ENCODE measurements at places on chromosomes 11 and 22. TPM values are rescaled to one million over a fixed set of nuclear protein-coding genes. Genes with fewer than 3 reads are reported as not detected.

Gene GAL
- not detected for total RNA-seq

Gene RAG1
- total RNA-seq = 2.6 TPM

Gene GRIK4
- total RNA-seq = 2.9 TPM

Gene APOL3
- total RNA-seq = 20.9 TPM

Gene EIF3D
- total RNA-seq = 125 TPM

Gene DCPS
- total RNA-seq = 34.6 TPM

Gene NUDT8
- total RNA-seq = 17.8 TPM

Gene UQCR10
- 106 TPM for total RNA-seq

Gene STK33
- 14.2 TPM for total RNA-seq

GRCh38 chr11:43907028-43907975, 26.7 kb downstream of the ALKBH3 start:
- no peak for DNase-seq

DNA sequence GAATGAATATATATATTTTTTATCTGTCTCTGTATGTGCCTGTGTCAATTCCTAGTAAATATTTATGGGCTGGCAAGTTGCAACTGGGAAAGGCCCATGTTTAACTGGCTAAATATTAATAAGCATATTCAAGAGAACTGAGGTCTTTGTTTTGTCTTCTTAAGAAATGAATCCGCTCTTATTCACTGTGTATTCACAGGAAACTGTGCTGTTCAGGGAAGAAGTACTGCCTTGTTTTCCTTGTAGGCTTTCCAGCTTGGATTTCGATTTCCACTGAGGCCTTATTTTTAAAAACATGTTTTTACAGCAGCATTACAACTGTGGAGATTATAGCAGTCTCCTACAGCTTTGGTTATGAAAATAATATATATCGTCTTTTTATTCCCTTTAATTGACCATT, 64.7 kb downstream of the LDLRAD3 start:
- no peak for DNase-seq

GRCh38 chr11:102933627-102934026, 21.9 kb downstream of the MMP13 start:
- no peak for DNase-seq

DNA sequence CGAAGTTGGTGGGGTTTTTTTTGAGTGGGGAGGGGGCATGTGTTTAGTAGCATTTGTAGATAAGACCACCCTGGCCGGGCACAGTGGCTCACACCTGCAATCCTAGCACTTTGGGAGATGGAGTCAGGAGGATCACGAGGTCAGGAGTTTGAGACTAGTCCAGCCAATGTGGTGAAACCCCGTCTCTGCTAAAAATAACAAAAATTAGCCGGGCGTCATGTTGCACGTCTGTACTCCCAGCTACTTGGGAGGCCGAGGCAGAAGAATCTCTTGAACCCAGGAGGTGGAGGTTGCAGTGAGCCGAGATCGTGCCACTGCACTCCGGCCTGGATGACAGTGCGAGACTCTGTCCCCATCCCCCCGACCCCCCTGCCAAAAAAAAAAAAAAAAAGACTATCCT, 34.6 kb downstream of the CECR2 start:
- no peak for DNase-seq

DNA sequence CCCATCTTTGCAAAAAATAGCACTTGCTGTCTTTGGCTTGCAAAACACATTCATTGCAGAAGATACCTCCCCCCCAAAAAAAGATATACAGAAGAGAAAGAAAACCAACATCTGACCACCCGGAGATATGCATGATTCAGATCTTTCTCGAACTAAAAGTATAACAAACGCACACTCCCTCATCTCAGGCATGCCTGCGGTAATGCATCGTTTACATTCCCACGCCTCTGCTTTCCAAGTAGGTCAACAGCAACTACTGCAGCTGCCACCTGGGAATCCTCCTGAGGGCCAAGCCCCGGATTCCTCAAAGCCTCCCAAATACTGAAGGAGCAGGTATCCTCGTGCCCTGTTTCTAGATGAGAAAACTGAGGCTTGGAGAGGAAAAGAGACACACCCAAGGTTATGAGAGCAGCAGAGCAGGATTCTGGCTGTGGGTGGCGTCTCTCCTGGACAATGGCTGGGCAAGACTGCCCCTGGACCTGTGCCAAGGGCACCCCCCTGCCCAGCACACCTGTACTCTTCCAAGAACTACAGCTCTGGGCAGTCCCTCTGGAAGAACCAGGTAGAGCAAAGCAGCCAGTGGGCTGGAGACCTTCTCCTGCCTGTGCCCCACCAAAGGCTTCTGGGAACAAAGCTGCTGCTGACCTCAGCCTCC, 38.1 kb downstream of the NUP50 start:
- no peak for DNase-seq

- no peak for DNase-seq
Observed at GRCh38 chr11:10051868-10052586, 242.0 kb downstream of the SBF2 start.

DNA sequence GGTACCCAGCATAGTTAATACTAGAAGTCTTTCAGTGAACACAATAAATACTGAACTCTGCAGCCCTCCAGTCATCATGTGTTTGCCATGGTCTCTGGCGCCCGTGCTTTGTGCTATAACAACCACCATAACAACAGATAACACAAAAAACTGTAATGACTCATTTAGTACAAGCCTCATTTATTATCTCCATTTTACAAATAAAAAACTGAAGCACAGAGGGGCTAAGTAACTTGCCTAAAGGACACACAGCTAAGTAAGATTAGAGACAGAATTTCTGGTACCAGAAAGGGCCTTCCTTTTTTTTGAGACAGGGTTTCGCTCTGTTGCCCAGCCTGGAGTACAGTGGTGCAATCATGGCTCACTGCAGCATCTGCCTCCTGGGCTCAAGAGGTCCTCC, 19.5 kb downstream of the RBFOX2 start:
- no peak for DNase-seq

- DNase-seq = no peak
Observed at GRCh38 chr11:3795131-3796001, 2.0 kb downstream of the NUP98 start.

DNA sequence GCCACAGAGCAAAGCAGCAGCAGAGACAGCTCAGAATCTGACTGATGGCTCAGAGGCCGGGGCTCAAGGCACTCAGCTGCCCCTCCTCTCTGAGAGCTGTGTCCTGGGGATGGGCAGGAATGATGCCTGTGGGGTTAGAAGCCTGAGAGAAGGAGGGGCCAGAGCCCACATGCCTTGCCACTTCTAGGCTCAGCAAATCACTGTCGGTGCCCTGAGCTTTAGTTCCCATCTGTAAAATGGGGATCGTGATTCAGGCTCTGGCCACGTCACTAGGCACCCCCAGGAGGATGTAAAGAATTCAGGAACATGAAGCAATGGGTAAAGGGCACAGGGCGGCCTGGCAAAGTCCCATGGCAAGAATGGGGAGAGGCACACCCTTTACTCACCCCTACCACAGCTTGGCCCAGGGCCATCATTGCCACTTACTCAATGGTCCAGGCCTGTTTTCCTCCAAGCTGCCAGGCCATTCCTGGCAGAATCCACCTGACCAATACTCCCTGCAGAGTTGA, 3.4 kb upstream of the CDC42EP2 start:
- peak; percentile 58 for DNase-seq

DNA sequence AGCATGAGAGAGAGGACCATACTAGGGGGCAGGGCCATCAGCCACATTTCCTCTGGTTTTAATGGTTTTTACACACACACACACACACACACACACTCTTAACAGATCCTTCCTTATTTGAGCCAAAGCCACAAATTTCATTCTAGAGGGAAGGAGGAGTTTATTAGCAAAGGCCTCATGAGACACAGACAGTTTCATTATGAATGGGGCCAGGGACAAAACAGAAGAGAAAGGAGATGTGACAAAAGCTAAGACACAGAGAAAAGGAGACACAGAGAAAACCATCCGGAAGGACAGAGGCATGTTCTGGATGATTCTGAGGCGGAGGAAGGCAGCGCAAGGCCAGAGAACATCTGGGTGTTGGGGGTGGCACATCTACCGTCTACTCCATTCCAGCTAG, 32.2 kb upstream of the ARFGAP3 start:
- DNase-seq = no peak

DNA sequence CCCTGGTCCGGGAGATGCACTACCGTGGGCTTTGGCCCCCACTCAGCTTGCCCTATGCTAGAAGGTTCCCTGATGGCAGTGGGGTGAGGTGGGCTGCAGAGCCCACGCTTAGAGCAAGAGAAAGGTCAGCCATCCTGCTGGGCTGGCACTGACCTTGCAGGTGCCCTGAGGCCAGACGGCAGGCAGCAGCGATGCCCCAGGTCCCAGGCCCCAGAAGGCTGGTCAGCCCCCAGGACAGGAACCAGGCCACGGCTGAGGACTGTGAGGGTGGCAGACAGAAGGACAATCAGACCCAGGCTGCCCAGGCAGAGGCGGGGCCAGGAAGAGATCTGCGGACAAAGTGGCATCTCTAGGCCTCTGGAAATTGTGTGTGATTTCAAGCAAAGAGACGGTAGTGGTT, 231.7 kb downstream of the CTTN start:
- no peak for DNase-seq

DNA sequence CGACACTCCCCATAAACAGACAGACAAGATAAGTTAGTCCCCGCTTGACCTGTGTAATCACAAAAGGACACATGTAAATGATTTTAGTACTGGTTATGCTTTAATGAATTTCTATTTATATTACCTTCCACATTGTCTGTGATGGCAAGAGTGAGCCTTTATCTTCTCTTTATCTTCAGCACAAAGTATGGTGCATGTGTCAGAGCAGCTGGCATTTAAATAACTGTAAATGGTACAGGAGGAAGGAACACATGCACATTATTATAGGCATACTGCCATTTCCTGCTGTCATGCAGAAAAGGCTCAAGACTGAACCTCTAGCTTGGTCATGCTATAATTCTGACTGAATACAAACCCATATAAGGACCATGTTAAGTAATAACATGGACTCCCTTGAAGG, 1342.7 kb upstream of the TENM4 start:
- no peak for DNase-seq

GRCh38 chr22:37417264-37417663, 10.0 kb downstream of the ELFN2 start:
- no peak for DNase-seq

DNA sequence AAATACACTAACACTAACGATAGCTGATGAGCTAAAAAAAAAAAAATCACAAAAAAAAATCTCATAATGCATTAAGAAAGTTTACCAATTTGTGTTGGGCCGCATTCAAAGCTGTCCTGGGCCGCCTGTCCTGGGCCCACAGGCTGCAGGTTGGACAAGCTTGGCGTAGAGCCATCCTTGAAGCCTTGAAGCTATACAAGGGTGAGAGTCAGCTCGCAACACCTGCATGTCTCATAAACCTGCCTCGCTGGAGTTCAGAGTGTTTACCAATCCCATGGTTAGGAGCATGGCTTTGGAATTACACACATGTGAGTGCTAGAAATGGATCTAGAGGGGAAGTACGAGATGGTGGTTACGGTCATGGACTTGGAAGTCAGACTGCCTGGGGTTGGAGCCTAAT, 453.7 kb downstream of the INSC start:
- DNase-seq = no peak

- no peak for DNase-seq
Observed at GRCh38 chr22:40552070-40552469, 84.4 kb downstream of the MRTFA start.

DNA sequence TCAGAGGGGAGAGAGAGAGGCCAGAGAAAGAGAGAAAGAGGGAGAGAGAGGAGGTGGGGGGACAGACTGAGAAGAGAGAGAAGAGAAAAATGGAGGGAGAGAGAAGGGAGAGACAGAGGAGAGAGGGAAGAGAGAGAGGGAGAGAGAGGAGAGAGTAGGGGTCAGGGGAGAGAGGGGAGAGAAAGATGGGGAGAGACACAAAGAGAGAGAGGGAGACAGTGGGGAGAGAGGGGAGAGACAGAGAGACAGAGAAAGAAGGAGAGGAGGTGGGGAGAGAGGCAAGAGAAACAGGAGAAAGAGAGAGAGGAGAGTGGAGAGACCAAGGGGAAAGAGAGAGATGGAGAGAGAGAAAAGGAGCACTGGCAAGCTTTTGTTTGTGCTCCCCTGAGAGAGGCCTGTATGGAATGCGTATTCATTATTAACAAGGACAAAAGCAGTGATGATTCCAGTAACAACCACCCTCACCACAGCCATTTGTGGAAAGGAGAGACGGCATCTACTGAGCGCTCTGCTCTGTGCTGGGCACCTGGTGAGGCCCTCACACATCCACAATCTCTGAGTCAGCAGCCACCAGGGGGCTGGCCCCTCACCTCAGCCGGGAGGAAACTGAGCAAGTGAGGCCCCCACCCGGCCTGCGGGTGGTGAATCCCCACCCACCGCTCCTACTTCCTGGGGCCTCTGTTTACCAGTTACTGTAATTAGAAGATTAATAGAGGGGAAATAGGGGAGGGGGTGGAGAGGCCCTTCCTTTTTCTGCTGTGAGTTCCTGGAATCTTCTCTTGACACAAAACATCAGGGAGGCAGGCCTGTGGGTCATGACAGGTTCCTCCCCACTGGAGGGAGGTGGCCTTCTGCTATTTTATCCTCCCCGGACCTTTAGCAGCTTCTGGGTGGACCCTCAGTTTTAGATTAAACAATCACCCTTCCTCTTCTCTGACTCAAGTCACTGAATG, 14.6 kb upstream of the MIAT start:
- no peak for DNase-seq

DNA sequence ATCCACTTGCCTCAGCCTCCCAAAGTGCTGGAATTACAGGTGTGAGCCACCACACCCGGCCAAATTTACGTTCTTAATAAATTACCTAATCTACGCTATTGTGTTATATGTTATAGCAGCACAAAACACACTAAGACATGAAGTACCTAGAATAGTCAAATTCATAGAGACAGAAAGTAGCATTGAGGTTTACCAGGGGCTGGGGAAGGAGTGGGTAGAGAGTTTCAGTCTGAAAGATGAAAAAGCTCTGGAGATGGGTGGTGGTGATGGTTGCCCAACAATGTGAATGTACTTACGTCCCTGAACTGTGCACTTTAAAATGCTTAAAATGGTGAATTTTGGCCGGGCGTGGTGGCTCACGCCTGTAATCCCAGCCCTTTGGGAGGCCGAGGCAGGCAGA, 65.7 kb upstream of the NUP50 start:
- no peak for DNase-seq

GRCh38 chr11:35223371-35223796, 84.4 kb downstream of the CD44 start:
- no peak for DNase-seq
